Activated naive CD8-positive, alpha-beta T cell treated with anti-CD3 and anti-CD28 coated beads, Interleukin-2, amount 50 U/mL, for 24 hours (primary cell): ENCODE measurements at places on chromosomes 3 and 15.

GRCh38 chr15:32849769-32850668 lies 132.2 kb downstream of the GREM1 start:
- no peak for DNase-seq
- H3K27ac ChIP-seq, result no peak overlapping the region
- H3K4me3 ChIP-seq, result no peak overlapping the region
- no peaks in the 10 kb centered on the region for H3K36me3 ChIP-seq
- no peaks in the 10 kb centered on the region for H3K4me1 ChIP-seq

GRCh38 chr3:17551333-17551732 lies 191.1 kb downstream of the TBC1D5 start:
- no peak for DNase-seq
- no peak overlapping the region for H3K4me3 ChIP-seq
- H3K4me1 ChIP-seq, result no peaks in the 10 kb centered on the region

- no peaks in the 10 kb centered on the region for H3K36me3 ChIP-seq
- H3K4me3 ChIP-seq, result no peak overlapping the region
- no peak for DNase-seq
- H3K27me3 ChIP-seq, result peaks cover 22% of the 10 kb centered on the region
- H3K4me1 ChIP-seq, result peaks cover 8% of the 10 kb centered on the region
Measured at GRCh38 chr15:101398247-101398646, 91.3 kb downstream of the PCSK6 start.

- H3K27ac ChIP-seq, result no peak overlapping the region
- no peak overlapping the region for H3K4me3 ChIP-seq
- H3K4me1 ChIP-seq, result no peaks in the 10 kb centered on the region
- H3K27me3 ChIP-seq, result no peaks in the 10 kb centered on the region
- no peak for DNase-seq
- H3K36me3 ChIP-seq, result peaks cover 4% of the 10 kb centered on the region
Measured at GRCh38 chr3:126621171-126621570, 33.8 kb downstream of the TXNRD3 start.

- peaks cover 10% of the 10 kb centered on the region for H3K4me1 ChIP-seq
Measured at GRCh38 chr3:53845881-53846133, 412 bp downstream of the CHDH start.

GRCh38 chr3:135239615-135239884 lies 444.5 kb downstream of the EPHB1 start:
- DNase-seq, result no peak
- no peaks in the 10 kb centered on the region for H3K27me3 ChIP-seq
- H3K27ac ChIP-seq, result no peak overlapping the region
- no peaks in the 10 kb centered on the region for H3K36me3 ChIP-seq
- H3K4me3 ChIP-seq, result no peak overlapping the region
- H3K4me1 ChIP-seq, result no peaks in the 10 kb centered on the region

GRCh38 chr3:73695841-73696240 lies 71.1 kb upstream of the PDZRN3 start:
- H3K36me3 ChIP-seq, result no peaks in the 10 kb centered on the region
- H3K27me3 ChIP-seq, result no peaks in the 10 kb centered on the region
- DNase-seq, result no peak

DNA sequence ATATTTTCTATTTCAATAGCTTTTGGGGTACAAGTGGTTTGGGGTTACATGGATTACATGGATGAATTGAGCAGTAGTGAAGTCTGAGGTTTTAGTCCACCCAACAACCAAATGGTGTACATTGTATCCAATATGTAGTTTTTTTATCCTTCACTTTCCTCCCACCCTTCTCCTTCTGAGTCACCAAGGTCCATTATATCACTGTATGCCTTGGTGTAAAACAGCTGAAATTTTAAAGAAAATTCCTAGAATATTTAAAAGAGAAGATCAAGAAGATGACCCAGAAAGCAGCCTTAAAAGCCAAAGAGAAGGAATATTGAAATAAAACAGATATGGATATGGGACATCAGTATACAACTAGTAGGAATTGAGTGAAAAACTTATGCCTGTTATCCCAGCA lies 204.2 kb upstream of the COL8A1 start:
- no peaks in the 10 kb centered on the region for H3K4me1 ChIP-seq
- no peaks in the 10 kb centered on the region for H3K36me3 ChIP-seq
- no peak for DNase-seq
- no peaks in the 10 kb centered on the region for H3K27me3 ChIP-seq

DNA sequence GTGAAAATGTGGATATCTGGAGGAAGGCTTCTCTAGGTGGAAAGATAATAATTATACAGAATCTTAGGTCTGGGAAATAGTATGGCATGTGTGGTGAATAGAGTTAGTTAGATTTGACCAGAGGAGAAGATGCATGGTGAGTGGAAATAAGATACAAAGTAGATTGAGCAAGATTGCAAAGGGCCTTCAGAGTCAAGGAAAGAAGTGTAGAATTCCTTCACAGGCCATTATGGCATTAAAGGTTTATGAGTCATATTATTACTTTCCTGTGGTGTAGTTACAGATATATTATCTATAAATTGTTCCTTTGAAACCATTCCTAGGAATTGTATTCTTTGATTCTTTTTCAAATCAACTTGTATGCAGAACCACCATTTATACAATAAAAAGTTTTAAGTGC lies 660.3 kb downstream of the SI start:
- no peak overlapping the region for H3K27ac ChIP-seq
- no peak for DNase-seq
- no peaks in the 10 kb centered on the region for H3K27me3 ChIP-seq
- no peaks in the 10 kb centered on the region for H3K4me1 ChIP-seq

DNA sequence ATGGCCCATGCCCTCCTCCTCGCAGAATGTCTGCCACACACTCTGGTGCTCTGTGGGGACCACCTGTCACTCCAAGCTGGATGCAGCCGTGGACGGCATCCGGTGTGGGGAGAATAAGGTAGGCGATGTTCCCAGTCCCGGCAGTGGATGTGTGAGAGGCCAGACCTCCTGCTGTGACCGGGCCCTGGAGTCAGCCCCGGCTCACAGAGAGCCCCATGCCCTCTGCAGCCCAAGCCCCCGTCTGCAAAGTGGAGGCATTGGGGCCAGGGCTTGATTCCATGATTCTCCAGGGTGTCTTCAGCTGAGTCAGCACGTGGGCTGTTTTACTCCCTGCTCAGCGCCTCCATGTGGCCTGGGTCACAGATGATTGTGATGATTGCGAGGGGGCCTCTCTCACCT lies 32.2 kb downstream of the GOLGA6L10 start:
- DNase-seq, result no peak
- no peaks in the 10 kb centered on the region for H3K4me1 ChIP-seq
- H3K27me3 ChIP-seq, result no peaks in the 10 kb centered on the region
- H3K4me3 ChIP-seq, result no peak overlapping the region
- H3K36me3 ChIP-seq, result no peaks in the 10 kb centered on the region
- H3K27ac ChIP-seq, result no peak overlapping the region

DNA sequence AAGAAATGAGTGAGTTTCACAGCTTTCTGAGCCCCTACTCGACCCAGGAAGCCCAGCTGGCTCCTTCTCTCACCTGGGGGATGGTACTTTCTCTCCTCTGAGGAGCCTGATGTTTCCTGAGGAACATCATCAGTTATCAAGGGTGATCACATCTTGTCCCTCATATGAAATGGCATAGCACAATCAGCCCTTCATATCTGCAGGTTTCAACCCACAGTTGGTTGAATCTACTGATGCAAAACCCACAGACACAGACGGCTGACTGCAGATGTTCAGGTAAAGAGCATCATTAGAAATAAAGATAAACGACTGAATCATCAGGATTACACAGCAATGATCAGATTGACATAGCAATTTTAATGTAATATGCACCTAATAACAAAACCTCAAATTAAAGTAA lies 93.6 kb upstream of the OSTN start:
- no peaks in the 10 kb centered on the region for H3K4me1 ChIP-seq
- no peak overlapping the region for H3K27ac ChIP-seq
- no peak for DNase-seq
- H3K36me3 ChIP-seq, result no peaks in the 10 kb centered on the region
- H3K4me3 ChIP-seq, result no peak overlapping the region

DNA sequence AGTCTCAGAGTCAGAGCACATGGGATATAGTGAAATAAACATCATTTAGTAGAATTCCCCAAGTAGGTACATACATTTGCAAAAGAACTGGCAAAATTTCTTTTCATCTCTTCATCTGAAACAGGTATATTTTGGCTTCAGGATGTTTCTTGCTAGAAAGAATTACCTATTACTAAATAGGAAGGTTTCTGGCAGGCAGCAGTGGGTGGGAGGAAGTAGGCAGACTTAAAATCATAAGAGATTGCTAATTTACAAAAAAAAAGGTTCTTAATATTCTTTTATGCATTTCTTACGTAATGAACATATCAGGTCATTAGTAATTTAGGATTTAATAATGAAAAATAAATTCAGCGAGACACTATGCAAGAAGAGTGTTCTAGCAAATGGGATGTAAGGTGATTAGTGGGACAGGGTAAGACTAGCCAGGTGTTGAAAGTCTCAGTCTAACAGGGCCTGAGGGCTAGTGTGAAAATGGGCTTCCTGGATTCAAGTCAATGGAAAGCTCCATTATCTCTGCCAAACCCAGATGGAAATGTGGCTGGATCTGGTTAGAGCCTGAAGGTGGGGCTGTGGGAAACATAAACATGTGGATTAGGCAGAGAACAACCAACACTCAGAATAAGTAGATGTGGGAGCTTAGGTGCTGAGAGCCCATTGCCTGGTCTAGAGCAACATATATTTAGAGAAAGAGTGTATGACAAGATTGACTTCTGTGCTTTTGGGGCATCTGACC lies 127.4 kb upstream of the FEZF2 start:
- H3K36me3 ChIP-seq, result no peaks in the 10 kb centered on the region
- no peak overlapping the region for H3K27ac ChIP-seq
- H3K27me3 ChIP-seq, result peaks cover 2% of the 10 kb centered on the region
- DNase-seq, result no peak
- no peak overlapping the region for H3K4me3 ChIP-seq

DNA sequence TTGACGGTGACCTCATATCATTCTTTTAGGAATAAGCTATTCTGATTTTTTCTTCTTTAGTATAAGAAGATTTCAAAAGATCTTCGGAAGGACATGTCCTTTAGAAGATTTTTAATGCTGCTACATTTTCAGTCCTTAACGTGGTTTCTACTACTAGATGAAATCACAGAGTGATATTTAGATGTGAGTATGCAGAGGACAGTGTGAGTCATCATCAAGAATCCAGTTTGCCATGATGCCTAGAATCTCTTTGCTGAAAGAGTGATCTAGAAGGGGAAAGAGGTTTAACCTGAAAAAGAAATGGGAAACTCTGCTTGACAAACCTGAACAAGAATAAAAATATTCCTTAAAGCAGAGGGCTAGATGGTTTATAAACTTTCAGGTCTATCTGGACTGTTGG lies 43.2 kb downstream of the SLC7A14 start:
- no peaks in the 10 kb centered on the region for H3K4me1 ChIP-seq
- H3K4me3 ChIP-seq, result no peak overlapping the region
- no peak overlapping the region for H3K27ac ChIP-seq
- no peak for DNase-seq
- H3K36me3 ChIP-seq, result no peaks in the 10 kb centered on the region

GRCh38 chr3:27025718-27026117 lies 343.5 kb downstream of the NEK10 start:
- H3K4me3 ChIP-seq, result no peak overlapping the region
- no peaks in the 10 kb centered on the region for H3K27me3 ChIP-seq
- no peak overlapping the region for H3K27ac ChIP-seq
- no peaks in the 10 kb centered on the region for H3K4me1 ChIP-seq
- no peaks in the 10 kb centered on the region for H3K36me3 ChIP-seq

GRCh38 chr15:29870495-29871151 lies 48.4 kb upstream of the TJP1 start:
- H3K36me3 ChIP-seq, result no peaks in the 10 kb centered on the region
- no peak overlapping the region for H3K4me3 ChIP-seq
- no peak for DNase-seq
- H3K27me3 ChIP-seq, result peaks cover 9% of the 10 kb centered on the region
- H3K27ac ChIP-seq, result no peak overlapping the region

GRCh38 chr3:57974796-57975388 lies 33.3 kb upstream of the FLNB start:
- no peak overlapping the region for H3K4me3 ChIP-seq
- DNase-seq, result no peak
- H3K4me1 ChIP-seq, result no peaks in the 10 kb centered on the region
- H3K36me3 ChIP-seq, result no peaks in the 10 kb centered on the region

- peak overlapping the region; percentile 93 for H3K27ac ChIP-seq
- peaks cover 91% of the 10 kb centered on the region for H3K4me1 ChIP-seq
- no peaks in the 10 kb centered on the region for H3K27me3 ChIP-seq
- peak; percentile 67 for DNase-seq
- H3K36me3 ChIP-seq, result peaks cover 27% of the 10 kb centered on the region
Measured at GRCh38 chr3:46947981-46948791, 28.4 kb downstream of the CCDC12 start.

GRCh38 chr15:67050062-67050461 lies 15.3 kb upstream of the SMAD3 start:
- peaks cover 25% of the 10 kb centered on the region for H3K4me1 ChIP-seq
- no peaks in the 10 kb centered on the region for H3K36me3 ChIP-seq
- no peaks in the 10 kb centered on the region for H3K27me3 ChIP-seq

DNA sequence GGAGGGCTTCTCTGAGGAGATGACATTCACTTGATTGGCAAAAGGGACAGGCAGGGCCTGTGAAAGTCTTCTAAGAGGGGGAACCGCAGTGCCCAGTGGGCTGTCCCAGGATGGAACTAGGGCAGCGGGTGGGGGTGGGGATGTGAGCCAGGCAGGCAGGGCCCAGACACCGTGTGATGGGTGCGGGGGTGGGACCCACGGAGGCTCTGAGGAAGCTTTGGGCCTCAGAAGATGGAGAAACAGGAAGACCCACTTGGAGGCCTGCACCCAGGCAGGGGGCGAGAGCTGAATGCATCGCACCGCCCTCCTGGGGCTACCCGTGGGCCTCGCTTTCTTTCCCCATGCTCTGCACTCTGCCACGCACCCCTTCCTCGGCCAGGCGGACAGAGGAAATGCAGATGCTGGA lies 32.9 kb upstream of the ACAD9 start:
- peaks cover 22% of the 10 kb centered on the region for H3K4me1 ChIP-seq
- H3K27me3 ChIP-seq, result no peaks in the 10 kb centered on the region
- DNase-seq, result peak; percentile 50
- H3K4me3 ChIP-seq, result peak overlapping the region; percentile 70
- peak overlapping the region; percentile 90 for H3K27ac ChIP-seq
- H3K36me3 ChIP-seq, result no peaks in the 10 kb centered on the region

DNA sequence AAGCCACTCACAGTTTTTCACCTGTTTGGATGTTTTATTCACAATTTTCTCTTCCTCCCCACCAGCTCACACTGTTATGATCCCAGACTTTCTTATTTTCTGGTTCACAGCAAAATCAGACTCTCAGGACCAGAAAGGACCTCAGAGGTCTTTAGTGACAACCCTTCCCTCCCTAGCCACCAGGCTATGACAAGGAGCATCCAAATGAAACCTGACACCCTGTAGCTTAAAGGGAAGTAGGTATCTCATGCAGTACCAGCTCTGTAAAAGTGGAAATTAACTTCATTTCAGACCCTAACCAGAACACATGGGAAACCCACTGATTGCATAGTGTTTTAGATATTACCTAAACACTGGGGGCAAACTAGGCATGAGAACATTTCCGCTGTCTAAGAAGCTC lies 45.3 kb downstream of the ATP13A5 start:
- no peaks in the 10 kb centered on the region for H3K27me3 ChIP-seq
- no peaks in the 10 kb centered on the region for H3K36me3 ChIP-seq
- H3K27ac ChIP-seq, result no peak overlapping the region
- DNase-seq, result no peak
- no peak overlapping the region for H3K4me3 ChIP-seq

- no peaks in the 10 kb centered on the region for H3K4me1 ChIP-seq
- H3K27ac ChIP-seq, result no peak overlapping the region
- H3K27me3 ChIP-seq, result no peaks in the 10 kb centered on the region
- H3K4me3 ChIP-seq, result no peak overlapping the region
- no peak for DNase-seq
Measured at GRCh38 chr3:166519443-166519842, 682.2 kb upstream of the BCHE start.
